ENCODE measurements at places on chromosomes 7 and 10. TPM values are rescaled to one million over a fixed set of nuclear protein-coding genes. Genes with fewer than 3 reads are reported as not detected.

Gene CDK14
- total RNA-seq: 1.6 TPM

DNA sequence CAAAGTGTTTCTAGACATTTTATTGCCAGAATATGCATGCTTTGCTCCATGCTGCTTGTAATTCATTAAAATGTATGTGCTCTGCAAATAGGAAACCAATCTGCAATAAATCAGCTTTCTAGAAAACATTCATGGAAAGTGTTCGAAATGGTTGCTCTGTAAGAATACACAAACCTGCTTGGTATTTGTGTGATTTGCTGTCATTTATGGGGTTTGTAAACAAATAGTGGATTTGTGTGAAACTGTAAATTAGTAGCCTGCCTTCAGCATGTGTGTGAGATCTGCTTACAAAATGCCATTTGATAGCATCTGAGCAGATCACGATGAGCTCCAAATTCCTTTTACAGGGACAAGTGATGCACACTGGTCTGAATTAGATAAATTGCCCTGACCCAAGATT lies 219.0 kb upstream of the CSTF2T start:
- DNase-seq: no peak

DNA sequence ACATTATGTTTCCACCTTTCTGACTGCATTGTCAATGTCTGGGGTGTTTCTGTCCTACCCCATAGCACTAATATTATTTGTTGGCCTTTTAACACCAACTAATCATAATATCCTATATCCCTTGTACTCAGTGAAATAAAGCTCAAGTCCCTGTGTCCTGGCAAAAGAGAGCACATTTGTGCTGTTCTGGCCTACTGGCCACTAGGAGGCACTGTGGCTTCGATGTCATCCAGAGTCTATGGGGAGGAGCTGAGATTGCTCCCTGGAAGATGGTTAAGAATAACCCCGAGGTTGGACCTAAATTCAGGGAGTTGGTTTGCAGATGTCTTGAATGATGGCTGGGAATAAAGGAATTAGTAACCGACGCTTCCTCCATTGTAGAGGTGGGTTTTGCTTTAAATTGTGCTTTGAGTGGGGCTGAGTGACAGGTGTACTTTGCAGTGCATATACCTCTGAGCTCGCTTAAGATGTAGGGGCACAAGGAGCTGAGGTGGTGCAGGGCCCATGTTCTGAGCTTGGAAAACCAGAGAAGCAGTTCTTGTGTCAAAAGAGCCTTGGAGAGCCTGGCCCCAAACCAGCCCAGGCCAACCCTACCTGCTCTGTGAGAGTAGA lies 191.2 kb upstream of the PRSS1 start:
- peak; percentile 66 for DNase-seq

Gene BRAF
- total RNA-seq: 11.6 TPM

DNA sequence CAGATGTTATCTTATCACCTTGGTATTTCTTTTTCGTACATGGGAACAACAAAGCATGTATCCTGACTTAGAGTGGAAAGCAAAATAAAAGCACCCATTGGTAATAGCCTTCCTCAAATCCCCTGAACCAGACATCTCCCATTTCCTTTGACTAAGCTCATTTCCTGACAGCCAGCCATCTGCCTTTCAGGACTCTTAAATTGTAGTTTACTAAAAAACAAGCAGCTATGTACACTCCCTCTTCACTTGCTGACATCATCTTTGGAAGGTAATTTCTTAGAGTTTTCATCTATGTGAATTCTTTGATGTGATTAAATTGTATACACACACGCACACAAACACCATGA lies 40.7 kb downstream of the ARL4A start:
- DNase-seq: peak; percentile 78

Gene LLCFC1
- not detected for total RNA-seq

DNA sequence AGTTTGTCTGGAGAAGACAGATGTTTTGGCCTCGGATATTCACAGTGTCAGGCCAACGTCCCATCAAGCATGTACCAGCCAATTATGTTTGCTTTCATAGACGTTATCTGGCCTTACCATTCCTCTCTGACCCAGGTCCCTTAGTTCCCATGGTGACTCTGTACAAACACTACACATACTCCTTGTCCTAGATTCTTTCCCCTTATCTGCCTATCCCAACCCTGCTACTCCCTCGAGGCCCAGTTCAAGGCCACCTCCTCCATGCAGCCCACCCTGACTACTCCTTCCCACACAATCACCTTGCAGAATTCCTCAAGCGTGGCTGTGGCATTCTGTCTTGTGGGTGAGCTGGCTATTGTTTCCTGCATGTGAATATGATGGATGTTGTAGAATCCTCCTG lies 155.2 kb downstream of the PRKAG2 start:
- no peak for DNase-seq

- no peak for DNase-seq
Observed at GRCh38 chr10:64502936-64503335, 981.7 kb downstream of the REEP3 start.

DNA sequence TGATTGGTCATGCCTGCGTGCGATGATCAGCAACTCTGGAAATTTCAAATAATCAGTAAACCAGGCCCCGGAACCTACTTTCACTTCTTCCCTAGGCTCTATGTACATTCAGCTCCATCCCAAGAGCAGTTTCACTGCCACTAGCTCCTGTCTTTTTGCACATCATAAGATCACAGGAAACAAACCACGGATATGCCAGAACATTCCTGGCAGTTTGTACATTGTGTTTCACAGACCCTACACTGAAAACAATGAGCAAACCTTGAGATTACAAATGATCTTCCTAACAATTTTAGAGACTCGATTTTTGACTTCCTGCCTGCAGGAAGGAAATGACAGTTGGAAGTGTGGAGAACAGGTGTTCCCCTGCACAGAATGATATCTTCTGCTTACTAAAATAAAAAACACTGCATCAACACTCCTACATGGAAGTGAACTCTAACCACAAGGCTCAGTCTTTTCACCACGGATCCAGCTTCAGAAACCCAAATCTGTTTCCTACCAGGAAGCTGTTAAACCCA lies 7.6 kb upstream of the TMEM236 start:
- DNase-seq: peak; percentile 90

GRCh38 chr10:71427246-71427645 lies 30.5 kb downstream of the CDH23 start:
- DNase-seq: no peak

DNA sequence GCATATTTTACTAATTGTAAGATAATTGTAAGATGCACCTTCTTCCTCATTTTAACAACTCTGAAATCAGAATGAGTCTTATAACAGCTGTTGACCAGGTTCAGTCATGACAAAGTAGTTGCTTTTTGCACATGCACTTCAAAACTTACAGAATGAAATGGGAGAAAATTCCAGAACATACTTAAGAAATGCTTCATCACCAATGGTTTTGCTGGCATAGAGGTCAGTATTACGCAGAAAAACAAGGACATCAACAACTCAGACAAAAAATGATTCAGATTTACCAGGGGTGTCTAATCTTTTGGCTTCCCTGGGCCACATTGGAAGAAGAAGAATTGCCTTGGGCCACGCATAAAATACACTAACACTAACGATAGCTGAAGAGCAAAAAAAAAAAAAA lies 13.3 kb downstream of the COL28A1 start:
- no peak for DNase-seq

Gene OR2A1
- not detected for total RNA-seq

Data from lung microvascular endothelial cell (primary cell).